ENCODE measurements at places on chromosomes 5 and 9.

GRCh38 chr5:139075066-139076050 is 122.8 kb downstream of the SIL1 start:
- no peak for DNase-seq

DNA sequence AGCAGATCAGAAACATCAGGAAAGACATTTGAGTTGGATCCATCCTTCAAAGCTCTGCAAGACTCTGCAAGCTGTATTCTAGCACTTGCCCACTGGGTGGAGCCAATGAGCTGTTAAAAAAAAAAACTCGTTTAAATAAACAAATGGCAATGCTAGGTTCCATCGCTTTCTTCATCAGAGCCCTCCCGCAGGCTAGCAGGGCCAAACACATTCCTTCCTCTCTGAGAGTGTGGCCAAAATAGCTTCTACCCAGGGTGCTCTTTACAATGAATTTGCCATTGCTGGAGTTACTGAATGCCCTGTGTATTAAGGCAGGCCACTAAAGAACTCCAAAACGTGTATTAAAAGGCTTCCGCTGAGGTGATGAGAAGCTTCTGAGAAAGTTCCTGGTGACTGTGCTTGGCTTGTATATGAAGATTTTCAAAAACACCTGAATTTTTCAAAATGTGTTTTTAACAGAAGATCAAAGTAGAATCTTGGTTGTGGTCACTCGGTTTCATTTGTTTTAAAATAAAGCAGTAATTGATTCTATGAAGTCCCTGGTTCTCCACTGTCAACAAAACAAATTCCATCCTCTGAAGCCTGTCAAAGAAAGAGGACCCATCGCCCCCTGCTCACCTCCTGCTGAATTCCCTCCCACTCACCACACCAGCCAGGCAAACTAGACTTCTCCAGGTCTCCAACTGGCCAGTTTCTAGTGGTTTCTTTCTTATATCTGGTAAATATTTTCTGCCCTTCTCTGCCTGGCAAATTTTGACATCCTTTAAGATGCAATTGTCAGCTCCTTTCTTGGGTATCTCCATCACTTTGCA is 36.5 kb upstream of the EQTN start:
- DNase-seq, result peak; percentile 57

GRCh38 chr9:106970976-106971457 is 108.1 kb downstream of the ZNF462 start:
- DNase-seq, result no peak

- no peak for DNase-seq
These were observed 2.4 kb downstream of the POLR3G start for GRCh38 chr5:90477073-90477472.

- no peak for DNase-seq
These were observed 45.1 kb downstream of the SH3GL2 start for GRCh38 chr9:17623965-17624364.

DNA sequence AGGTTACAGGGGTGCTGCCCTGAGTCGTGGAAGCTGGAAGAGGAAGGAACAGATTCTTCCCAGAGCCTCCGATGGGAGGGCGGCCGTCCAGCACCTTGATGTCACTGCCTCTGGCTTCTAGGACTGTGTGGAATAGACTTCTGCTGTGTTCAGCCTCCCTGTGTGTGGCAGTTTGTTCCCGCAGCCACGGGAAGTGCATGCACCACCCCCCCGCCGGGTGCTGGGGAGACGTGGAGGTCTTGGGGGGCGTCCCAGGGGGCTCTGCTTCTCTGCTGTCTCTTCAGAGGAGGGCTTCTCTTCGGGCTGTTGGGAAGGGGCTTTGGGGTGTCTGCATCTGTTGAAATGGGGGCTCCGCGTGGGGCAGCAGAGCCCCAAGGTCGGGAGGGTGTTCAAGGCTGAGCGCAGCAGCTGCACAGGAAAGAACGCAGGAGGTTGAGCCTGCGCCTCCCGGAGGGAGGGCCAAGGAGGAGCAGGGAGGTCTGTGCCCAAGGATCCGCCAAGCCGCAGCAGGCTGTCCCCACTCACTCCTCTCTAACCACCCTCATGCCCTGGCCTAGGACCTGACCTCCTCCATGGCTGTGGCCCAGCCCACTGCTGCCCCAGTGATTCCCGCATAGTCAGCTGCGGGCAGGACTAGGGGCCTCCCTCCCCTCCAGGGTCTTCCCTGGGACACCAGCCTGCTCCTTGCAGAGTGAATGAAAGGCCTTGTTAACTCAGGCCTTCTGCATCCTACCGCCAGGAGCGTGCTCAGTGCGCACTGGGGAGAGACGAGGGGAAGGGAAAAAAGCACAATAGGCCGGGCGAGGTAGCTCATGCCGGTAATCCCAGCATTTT is 45.0 kb downstream of the ROPN1L start:
- DNase-seq, result no peak

DNA sequence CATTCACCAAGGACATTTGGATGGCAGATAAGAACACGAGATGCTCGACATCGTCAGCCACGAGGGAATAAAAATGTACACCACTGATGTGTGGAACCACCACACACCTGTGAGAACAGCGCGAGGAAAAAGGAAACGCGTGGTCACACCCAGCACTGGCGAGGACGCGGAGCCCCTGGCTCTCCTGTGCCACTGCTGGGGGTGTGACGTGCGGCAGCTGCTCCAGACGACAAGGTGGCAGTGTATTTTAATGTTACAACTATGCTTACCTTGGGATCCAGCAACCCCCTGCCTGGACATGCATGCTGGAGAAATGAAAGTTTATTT is 13.6 kb upstream of the CEP72 start:
- DNase-seq, result no peak

DNA sequence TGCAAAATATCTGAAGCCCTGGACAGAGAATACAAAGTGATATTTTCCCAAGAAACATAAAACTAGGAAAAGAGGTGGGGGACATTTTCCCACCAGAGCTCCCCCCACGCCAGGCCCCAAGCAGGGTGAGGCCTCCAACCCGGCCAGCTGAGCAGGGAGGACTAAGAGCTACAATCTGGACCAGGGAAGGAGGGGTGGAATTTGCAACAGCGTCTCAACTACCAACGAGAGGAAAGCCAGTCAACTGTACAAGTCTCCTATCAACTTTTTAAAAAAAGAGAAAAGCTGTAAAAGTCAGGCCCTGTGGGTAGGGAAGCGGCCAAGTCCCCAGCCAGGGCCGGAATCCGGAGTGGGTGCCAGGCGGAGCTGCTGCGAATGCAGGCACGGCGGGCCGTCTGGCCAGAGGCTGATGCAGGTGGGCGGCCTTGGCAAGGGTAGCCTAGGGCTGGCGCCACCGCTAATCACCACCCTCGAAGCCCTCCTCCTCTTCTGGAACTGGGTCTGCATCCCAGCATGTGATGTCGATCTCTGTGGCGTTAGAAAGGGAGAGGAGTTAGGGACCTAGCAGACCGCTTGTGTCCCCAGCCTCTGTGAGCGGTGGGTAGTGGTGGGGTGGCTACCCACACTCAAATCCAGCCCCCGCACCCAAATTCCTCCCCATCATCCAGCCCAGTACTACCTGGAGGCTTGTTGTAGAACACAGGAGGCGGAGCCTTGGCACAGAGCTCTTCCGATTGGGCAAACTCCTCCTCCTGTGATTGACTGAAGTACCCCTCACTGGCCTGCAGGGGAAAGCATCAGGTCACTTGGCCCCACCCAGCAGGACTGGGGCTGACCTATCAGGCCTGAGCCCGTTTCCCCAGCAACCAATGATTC is 10.6 kb downstream of the PRR7 start:
- DNase-seq, result peak; percentile 97

GRCh38 chr5:181215997-181216989 is 6.8 kb upstream of the TRIM41 start:
- DNase-seq, result no peak

GRCh38 chr5:147966829-147967228 is 60.5 kb upstream of the C5orf46 start:
- no peak for DNase-seq

DNA sequence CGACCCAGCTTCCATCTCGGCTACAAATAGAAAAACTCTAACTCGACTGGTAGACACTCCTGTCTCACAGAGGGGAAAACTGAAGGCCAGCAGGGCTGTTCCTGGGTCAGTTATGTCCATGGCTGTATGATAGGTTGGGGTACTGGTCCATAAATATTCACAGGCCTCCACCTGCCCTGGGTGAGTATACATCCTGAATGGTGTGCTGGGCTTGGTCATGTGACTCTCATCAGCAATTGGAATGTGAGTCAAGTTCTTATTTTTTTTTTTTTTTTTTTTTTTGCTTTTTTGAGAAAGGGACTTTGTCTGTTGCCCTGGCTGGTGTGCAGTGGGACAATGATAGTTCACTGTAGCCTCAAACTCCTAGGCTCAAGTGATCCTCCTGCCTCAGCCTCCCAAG is 58.3 kb upstream of the NEK6 start:
- no peak for DNase-seq

DNA sequence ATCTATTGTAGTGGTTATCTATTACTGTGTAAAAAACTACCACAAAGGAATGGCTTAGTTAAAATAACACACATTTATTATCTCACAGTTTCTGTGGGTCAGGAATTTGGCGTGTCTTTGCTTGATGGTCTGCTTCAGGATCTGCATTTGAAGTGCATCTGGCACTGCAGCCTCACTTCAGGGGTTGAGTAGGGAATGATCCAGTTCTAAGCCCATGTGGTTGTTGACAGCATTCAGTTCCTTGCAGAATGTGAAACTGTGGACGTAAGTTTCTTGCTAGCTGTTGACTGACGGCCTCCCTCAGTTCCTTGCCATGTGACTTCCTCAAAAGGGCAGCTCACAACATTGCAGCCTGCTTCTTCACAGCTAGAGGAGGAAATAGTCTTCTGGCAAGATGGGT is 2.1 kb upstream of the OGN start:
- DNase-seq, result no peak

GRCh38 chr5:77590347-77590746 is 48.2 kb downstream of the OTP start:
- DNase-seq, result no peak

GRCh38 chr9:95629585-95629984 is 112.8 kb upstream of the PTCH1 start:
- no peak for DNase-seq

- no peak for DNase-seq
These were observed 480.4 kb upstream of the TUSC1 start for GRCh38 chr9:26158631-26159150.

- no peak for DNase-seq
These were observed 5.7 kb upstream of the SEC16A start for GRCh38 chr9:136488247-136489214.

DNA sequence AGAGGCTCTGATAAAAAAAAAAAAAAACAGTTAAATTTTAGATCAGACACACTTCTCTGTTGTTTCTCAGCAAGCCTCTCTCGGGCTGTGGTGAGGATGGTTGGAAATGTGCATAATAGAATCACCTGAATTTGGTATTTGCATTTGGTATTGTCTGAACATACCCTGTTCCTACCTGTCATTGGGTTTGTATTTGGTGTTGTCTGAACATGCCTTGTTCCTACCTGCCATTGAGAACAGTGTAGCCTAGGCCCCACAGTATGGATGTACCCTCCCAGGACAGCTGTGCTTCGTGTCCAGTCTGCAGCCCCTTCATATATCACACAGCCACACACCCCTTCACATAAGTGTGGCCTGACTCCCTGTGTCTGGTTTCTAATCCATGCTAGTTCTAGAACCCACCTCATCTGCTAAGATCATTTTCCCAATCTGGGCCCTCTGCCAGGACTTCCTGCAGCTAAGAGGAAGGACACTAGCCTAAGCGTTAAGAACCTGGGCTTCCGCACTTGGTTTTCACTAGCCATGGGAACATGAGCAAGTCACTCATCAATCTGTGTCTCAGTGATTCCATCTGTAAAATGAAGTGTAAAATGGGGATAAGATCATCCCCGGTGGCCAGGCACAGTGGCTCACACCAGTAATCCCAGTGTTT is 49.2 kb downstream of the ITGA2 start:
- no peak for DNase-seq

- DNase-seq, result no peak
These were observed 220.8 kb downstream of the PRR16 start for GRCh38 chr5:120684749-120685415.

DNA sequence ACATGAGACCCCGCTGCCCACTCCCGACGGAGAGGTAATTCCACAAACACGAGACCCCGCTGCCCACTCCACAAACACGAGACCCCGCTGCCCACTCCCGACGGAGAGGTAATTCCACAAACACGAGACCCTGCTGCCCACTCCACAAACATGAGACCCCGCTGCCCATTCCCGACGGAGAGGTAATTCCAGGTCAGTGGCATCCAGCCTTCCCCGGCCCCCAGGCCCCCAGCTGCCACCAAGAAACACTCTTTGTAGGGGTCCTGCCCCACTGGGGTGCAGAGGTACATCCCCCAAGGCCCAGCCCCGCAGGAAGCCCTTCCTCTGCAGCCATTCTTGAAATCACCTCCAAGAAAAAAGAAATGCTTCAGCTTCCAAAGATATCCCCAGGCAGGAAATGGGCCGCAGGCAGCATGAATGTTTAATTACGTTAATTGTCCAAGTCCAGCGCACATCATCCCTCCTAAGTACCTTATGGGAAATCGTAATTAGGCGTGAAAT is 115.9 kb downstream of the ADAMTS2 start:
- no peak for DNase-seq

- no peak for DNase-seq
These were observed 136.5 kb upstream of the PTCH1 start for GRCh38 chr9:95653246-95653645.

- no peak for DNase-seq
These were observed 14.3 kb upstream of the LHX3 start for GRCh38 chr9:136219276-136219675.

- DNase-seq, result peak; percentile 36
These were observed 12.6 kb downstream of the DNM1 start for GRCh38 chr9:128215491-128216409.

- DNase-seq, result no peak
These were observed 92.1 kb upstream of the IL12B start for GRCh38 chr5:159422361-159422760.

GRCh38 chr5:167271511-167271910 is 1019.9 kb upstream of the WWC1 start:
- DNase-seq, result no peak

- DNase-seq, result peak; percentile 12
These were observed 1755.4 kb upstream of the ACO1 start for GRCh38 chr9:30628915-30629567.

GRCh38 chr5:93511445-93511844 is 69.6 kb downstream of the NR2F1-AS1 start:
- peak; percentile 4 for DNase-seq

GRCh38 chr5:14872070-14872989 is 752 bp upstream of the ANKH start:
- DNase-seq, result peak; percentile 53

Measured in HepG2 (cell line).